ENCODE measurements at places on chromosomes 4 and X.

- no peak for DNase-seq
Observed at GRCh38 chrX:130606425-130606824, 204.6 kb downstream of the RBMX2 start.

- no peak for DNase-seq
Observed at GRCh38 chr4:6056976-6057766, 38.9 kb upstream of the C4orf50 start.

DNA sequence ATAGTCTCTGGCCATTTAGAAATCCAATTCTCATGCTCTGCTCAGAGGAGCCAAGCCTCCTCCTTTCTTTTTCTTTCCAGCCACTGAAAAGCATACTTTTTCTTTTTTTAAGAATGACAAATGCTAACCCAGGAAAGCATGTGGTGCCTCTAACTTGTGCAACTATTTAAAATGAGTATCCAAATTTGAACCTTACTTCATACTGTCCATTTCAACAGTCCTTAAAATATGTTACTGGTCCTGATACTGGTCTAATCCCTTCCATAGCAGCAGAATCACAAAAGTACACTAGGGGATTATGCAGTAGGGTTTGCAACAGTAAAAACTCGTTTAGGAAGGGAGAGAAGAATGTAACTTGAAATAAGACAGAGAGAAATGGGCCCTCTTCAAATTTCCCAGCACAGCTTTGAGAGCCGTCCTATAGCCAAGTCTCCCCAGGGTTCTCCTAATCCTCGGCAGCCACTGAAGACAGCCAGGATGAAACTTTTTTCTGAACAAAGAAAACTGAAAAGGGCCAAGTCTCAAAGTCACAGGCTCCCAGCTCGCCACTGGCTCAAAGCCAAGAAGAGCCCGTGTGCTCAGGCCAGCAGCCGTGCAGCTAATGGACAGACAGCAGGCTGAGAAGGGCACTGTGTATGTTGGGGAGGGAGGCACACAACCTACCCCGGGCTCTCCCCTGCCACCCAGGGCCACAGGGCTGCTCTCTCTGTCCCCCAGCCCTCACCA, 39.5 kb downstream of the GPC4 start:
- DNase-seq = no peak

- no peak for DNase-seq
Observed at GRCh38 chr4:123924536-123924935, 527.9 kb downstream of the SPRY1 start.

DNA sequence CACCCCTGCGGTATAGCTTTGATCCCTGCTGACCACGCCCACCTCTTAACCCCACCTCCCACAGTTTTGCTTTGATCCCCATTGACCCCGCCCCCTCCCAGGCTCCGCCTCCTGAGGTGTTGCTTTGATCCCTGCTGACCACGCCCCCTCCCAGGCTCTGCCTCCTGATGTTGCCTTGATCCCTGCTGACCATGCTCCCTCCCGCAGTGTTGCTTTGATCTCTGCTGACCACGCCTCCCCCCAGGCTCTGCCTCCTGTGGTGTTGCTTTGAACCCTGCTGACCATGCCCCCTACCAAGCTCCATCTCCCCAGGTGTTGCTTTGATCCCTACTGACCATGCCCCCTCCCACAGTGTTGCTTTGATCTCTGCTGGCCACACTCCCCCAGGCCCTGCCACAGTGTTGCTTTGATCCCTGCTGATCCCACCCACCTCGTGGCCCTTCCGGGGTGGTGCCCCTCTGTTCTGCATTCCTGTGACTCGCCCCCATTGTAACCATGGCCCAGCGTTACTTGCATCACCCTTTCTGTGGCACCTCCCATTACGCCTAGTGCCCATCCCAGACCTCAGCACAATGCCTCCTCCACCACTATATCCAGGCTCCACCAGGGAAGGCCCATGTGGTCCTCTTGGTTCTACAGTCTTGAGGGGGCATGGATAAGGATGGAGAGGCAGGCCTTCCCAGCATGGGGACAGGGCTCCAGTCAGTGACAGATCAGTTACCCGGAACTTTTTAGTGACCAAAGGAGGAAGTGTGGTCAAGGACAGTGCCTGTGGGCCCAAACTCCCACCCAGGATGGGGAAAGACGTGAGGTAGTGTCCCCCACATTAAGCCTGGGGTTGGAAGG, 70.8 kb downstream of the ADRA2C start:
- DNase-seq = no peak

DNA sequence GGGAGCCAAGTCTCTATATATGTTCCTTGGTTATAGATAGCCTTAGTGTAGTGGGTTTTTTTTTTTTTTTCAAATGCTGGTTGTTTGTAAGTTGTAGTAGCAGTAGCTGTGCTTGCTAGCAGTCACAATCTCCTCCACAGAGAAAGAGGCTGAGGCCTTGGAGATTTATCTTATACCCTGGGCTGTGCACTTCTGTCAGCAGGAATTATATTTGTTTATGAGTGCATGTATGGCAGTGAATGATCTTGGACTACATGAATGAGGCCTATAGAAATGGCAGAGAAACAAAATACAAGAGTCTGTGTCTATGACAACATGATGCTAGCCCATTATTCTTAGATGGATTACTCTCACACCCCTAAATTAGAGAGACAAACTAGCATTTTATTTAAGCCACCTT, 1674.2 kb upstream of the ADGRL3 start:
- no peak for DNase-seq

DNA sequence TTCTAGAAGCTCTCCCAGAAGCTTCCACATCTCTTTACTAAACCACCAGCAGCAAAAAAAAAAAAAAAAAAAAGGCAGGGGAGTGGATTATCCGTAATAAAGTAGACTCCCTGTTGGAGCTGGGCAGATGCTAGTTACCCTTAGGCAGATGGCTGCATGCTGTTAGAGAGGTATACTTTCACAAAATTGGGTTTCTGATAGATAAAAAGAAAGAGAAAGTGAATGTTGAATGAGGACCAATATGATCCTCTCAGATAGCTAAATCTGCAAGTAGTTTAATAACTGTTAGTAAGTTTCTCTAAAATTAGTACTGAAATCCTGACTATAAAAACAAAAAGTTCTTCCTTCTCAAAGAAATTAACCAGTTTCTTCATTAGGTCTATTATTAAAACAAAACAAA, 195.4 kb downstream of the ANAPC10 start:
- no peak for DNase-seq

- DNase-seq = no peak
Observed at GRCh38 chr4:117740736-117741135, 293.6 kb upstream of the NDST3 start.

- DNase-seq = no peak
Observed at GRCh38 chr4:111031001-111031579, 408.2 kb upstream of the PITX2 start.

GRCh38 chr4:94934201-94934600, 176.4 kb downstream of the BMPR1B start:
- DNase-seq = no peak

DNA sequence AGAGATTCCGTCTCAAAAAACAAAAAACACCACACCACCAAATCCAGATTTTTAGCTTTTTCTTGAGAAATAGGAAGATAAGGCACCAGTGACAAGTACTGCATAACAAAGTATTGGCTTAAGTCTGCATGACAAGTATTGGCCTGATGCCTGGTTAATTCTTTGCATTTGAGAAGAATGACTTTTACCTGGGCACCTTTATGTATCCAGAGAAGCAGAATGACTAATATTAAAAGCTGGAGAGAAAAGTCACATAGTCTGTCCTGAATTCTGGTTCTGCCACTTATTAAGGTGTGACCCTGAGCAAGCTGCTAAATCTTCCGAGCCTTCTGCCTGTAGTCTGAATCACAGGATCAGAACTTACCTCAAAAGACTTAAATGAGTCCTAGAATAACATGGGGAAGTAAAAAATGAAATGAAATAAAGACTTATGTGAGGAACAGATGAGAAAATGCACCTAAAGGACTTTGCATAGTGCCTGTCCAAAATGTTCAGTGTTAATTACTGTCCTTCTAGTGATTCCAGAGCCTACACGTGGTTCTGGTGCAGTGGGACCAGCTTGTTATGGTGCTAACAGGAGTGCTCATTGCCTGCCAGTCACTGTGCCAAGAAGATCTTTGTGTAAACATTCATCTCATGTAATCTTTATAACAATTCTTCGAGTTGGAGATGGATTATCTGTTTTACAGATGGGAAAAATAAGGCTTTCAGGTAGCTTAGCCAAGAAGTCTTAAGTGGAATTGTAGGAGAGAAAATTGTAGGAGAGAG, 31.6 kb downstream of the UGDH start:
- no peak for DNase-seq

DNA sequence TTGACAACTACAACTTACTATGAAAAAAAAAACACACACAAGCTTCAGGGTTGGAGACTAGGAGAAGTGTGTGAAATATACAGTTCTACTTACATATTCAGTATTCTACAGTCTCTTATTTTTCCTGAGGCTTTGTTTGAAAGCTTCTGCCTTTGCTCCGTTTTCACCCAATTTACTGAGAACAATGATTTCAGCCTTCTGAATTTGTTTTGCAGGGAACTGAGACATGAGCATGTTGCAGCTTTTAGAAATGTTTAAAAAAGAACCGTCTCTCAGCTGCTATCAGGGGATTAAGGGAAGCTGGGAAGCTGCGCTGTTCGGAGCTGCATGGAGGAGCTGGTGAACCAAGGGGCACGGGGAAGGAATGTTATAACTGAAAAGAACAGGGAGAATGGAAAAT, 85.7 kb downstream of the QDPR start:
- no peak for DNase-seq

DNA sequence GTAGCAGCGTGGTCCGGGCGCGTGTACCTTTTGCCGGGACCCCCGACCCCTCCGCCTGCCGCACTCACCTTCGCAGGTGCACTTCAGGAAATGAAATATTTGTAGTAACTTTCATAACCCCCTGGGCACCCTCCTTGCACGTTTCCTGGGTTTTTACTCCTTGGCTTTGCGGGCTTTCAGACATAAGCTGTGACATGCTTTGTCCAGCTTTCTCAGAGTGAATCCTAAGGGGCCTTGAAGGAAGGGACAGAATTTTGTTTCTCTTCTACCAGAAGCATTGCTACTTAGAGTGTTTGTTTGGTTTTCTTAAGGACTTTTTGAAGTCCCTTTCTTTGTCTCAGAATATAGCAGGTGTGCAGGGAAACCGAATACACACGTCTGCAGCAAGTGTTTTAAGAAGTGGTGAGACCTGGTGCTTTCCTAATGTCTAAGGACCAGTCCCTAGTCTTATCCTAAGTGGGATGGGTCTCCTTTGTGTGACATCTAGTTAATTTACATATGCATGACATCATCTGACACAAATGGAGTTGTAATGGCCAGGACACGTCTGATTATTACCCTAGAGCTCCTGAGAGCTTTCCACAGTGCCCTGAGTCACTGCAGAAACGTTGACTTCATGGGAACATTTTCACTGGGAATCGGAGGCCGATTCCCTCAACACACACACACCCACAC, 1.3 kb downstream of the FAM149A start:
- no peak for DNase-seq

- DNase-seq = no peak
Observed at GRCh38 chrX:117982694-117983392, 133.8 kb downstream of the KLHL13 start.

DNA sequence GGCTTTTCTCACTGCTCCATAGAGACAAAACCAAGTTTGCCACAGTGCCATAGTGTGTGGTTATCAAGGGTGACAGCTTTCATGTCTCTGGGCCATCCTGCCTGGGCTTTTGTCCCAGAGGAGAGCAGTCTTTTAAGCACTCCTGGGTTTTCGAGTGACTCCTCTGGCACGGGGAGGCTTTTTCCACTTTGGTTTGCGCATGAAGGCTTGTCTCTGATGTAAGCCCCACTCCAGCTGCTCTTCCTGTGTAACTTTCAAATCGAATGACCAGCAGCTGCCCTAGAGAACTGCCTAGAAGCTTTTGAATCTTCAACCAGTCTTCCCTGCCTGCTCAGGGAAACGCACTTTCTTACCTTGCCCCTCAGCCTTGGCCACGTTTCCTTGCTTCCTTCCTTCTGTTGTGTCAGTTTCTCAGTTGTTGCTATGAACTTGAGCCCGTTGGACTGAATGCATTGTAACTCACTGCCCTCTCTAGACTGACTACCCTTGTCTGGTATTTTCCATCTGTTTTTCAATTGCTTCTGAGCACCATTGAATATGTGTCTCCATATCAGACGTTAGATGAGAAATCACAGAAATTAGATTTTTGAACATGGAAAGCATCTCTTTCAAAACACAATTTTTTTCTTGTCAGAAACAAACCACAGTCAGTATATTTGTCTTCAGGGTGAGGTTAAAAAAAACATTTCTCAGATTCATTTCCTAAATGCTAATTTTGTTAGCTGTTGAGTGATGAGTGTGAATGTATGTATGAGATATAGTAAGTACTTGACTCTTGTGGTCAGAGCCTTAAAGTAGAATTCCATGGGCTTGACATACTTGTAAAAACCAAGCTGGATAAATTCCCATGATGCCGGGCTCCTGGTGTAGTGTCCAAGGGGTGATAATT, 45.3 kb downstream of the SLC9A6 start:
- no peak for DNase-seq

DNA sequence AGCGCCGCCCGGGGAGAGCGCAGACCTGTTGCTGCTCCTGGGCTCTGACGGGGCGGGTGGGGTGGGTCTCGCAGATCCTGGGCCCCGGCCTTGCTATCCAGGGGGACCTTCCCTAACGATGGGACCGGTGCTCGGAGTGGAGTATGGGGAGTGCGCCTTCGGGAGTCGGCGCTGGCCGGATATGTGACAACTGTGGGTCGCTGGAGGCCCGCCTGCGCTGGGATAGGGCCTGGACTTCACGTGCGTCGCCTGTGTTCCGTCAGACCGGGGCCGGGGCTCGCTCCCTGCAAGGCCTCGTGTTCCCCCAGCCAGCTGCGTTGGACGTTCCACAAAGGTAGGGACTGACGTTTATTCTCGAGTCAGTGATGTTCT, 1.3 kb downstream of the TBL1X start:
- no peak for DNase-seq

DNA sequence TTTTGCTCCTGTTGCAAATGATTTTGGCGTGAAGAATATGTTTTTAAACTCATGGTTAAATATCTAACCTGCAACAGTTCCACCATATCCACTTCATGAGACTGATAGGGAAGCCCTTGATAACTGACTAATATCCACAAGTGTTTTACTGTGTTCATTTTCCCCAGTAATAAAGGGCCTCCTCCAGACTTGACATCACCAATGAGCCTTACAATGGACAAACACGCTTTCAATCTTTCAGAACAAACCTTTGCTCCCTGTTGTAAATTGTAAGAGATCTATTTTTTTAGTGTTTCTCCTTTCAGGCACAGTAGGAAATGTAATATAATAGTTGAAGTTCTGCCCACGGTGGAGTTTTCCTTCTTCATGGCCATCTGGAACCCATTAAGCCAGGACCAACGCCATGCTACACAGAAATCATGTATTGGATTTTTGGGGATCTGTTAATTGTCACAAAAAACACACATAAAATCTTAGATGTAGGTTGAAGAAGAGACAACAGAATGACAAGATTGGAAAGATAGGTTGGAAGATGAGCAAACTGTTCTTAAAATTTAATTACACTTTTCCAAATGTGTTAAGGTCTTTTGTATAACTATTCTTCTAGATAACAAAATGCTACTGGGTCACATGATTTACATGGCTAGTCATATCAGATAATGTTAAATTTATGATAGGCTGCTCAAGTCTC, 1030.1 kb downstream of the FSTL5 start:
- DNase-seq = no peak

GRCh38 chrX:44785652-44786051, 58.2 kb upstream of the DUSP21 start:
- DNase-seq = no peak
